ENCODE measurements at places on chromosomes 5 and 9.

DNA sequence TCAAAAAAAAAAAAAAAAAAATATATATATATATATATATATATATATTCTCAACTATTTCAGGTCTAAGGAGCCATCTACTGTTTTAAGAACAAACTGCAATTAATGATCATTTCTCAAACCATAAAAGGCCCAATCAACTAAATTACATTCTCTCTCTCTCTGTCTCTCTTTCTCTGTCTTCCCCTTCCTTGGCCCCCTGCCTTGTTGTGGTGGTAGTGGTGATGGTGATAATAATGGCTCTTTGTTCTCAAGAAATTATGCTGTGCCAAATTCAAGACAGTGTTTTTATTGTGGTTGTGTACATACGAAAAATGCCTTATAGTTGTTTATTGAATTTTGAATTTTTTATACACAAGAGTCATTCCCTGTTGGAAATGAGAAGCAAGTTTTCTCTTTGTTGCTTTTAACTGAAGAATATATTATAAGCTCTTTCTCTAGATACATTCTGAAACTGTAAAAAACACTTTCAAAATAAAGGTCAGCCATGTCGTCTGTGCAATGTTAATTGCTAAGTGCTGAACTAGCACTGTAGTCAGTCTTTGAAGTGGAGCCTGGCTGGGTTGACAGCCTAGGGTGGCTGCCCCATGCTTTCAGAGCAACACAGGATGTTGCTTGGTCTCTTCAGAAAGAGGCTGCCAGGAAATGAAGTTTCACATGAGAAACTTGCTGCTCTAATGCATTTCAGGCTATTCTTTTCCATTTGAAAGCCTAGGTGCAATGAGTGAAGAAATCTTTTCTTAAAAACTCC is 96.0 kb downstream of the HINT1 start:
- DNase-seq, result peak; percentile 9

DNA sequence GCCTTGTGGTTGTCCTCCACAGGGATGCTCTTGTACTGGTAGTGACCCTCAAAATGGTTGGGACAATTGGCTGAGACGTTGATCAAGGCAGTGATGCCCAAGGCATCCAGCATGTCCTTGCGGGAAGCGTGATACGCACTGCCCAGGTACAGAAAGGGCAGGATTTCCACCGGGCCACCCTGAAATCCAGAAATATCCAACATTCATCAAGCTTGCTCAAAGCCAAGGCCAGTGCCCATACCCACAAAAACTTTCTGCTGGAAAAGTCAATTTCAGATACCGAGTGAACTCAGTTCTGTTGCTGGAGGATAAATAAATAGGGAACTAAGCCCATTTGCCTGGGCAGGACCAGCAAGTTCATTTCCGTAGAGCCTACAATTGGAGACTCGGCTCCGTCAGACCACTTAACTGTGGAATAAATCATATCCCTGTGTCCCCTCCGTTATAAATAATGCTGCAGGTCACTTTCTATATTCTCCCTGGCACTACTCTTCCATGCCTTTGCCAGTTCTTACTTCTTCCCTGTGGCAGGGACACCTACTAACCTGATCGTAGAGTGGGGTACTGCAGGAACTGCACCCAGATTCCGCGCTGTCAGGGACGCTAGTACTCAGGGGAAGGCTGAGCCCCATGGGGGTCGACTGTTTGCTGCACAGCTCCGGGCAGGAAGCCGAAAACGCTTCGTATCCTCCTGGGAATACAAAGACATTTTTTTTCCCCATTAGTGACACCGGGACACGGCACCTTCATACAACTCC is 1.2 kb downstream of the DUSP1 start:
- DNase-seq, result no peak

GRCh38 chr5:151624476-151624875 is 33.3 kb upstream of the FAT2 start:
- no peak for DNase-seq

DNA sequence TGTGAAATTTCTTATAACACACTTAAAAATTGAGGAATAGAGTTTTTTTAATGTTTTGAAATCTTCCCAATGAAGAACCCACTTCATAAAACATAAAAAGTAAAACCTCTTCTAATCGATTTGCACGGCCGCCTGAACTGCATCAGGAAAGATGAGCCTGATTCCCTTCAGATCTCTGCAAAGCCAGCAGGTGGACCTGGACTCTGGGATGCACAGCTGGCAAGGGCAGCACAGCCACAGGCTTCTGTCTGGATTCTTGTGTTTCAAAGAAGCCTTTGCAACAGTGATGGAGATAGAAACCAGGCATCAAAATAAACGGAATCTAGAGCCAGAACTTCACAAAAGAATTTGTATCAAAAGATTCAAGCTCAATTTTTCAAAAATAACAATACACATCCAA is 36.0 kb upstream of the SPATA31C2 start:
- DNase-seq, result no peak

DNA sequence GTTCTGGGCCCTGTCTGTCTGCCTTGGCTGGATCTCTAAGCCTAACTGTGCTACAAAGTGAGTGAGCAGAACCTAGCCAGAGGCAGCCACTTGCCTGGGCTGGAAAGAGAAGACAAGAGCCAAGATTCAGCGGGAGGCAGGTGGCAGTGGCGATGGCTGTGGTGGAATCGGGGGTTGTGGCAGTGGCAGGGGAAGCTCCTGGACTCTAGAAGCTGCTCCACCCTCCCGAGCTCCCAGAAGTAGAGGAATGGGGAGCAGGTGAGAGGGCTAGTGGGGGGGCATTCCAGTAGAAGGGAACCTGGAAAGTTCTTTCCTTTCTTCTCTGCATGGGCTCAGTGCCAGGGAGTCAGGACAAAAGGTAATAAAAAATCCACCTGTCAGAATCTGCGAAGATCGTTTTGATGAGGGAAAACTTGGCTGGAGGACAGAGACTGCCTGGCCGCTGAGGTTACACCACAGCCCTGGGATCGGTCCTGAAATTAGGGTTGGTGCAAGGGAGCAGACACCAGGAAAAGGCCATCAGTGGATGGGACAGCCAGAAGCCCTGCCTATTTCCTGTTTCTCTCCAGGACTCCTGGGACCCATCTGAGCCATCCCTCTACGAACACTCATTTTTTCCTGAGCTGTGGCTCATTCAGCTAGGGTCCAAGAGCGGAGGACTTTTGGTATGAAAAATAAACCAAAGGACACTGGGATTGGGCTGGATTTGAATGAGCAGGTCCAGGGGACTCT is 1.6 kb downstream of the CRAT start:
- DNase-seq, result no peak

DNA sequence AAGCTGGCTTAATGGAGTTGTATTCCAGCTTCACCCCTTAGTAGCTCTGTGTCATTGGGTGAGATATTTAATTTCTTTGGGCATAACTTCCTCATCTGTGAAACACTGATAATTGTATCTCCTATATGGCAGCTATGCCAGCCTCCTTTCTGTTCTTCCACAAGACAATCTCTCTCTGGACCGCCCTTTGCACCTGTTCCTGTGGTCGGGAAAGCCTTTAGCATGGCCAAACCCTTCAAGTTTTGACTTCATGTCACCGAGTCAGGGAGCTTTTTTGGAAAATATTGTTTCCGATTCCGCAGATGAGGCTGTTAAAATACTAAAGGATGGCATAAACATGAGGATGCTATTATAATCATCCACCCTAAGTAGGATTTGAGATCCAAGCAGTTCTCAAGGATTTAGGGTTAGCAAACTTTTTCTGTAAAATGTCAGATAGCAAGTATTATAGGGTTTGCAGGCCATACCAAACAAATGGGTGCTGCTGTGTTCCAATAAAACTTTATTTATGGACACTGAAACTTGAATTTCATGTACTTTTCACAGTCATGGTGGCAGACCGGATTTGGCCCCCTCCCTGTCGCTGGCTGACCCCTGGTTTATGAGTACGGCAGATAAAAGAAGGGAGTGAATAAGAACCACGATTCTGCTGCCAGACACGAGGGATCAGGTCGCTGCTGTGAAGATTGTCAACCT is 695 bp upstream of the NDFIP1 start:
- no peak for DNase-seq

DNA sequence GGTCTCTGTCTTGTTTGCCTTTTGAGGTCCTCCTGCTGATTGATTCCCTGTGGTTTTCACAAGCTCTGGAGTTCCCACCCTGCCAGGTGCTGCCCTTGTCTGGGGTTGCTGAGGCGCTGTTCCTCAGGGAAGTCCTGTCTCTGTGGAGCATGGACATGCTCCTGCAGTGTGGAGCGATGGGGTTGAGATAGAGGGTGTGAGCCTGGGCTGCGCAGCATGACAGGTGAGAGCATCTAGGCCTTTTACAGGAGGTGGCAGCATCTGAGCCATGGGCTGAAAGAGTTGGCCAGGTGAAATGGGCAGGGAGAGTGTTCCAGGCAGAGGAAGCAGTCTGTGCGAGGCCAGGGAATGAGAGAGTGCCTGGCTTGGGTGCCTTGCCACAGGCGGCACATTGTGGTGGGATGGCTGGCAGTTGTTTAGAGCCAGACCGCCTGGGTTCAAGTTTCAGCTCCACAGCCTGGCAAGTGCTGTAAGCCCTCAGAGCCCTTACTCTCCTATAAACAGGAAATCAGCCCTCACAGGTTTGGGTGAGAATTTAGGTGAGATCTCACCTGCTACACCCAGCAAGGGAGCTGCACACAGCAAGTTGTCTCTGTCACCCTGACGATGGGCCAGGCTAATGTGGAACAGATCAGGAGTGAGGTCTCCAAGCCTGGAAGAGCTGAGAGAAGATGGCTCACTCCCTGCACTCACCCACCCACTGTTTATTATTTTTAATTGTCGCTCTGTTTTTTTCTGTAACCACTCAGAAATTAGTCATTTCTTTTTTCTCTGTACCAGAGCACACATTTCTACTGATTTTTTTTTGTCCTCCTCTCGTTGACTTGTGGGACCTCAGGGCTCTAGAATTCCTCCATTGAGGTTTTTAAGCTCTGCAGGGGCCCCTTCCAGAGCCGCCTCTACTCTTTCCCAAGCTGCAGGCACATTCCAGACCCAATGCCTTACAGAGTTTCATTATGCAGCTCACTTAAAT is 19.6 kb downstream of the TCOF1 start:
- DNase-seq, result no peak

GRCh38 chr5:126395198-126395597 is 28.0 kb upstream of the GRAMD2B start:
- no peak for DNase-seq

GRCh38 chr5:84298628-84299027 is 86.1 kb downstream of the EDIL3 start:
- DNase-seq, result no peak

DNA sequence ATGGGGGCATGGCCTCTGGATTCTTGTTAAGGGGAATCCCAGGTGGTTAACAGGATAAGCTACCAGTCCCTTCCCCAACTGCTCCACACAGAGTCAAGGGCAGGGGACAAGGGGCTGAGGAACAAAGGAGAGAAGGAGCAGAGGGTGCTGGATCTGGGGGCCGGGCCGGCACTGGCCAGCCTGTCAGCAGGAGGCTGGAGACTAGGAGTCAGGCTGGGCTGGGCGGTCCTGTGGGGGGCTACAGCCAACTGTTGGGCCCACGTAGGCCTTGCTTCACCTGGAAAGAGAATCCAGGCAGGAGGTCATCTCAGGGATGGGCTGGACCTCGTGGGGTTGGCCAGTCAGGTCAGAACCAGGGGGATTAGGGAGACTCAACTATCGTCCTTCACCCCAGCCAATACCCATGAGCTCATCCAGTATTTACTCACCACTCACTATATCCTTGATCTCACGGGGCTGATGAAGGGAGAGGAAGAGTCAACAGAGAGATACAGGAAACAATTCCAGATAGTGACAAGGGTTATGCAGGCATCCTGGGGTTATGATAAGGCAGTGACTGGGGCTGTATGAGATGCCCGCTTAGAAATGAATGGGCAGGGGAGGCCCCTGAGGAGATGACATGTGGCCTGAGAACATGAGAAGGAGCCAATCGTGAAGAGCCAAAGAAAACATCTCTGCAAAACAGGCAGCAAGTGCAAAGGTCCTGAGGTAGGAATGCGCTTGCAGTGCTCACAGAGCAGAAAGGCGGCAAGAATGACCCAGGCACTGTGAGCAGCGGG is 47.9 kb upstream of the SLC25A51 start:
- no peak for DNase-seq

- DNase-seq, result no peak
These were observed 34.8 kb upstream of the PANK3 start for GRCh38 chr5:168613996-168614395.

GRCh38 chr5:102797322-102797884 is 42.3 kb downstream of the PAM start:
- DNase-seq, result no peak

DNA sequence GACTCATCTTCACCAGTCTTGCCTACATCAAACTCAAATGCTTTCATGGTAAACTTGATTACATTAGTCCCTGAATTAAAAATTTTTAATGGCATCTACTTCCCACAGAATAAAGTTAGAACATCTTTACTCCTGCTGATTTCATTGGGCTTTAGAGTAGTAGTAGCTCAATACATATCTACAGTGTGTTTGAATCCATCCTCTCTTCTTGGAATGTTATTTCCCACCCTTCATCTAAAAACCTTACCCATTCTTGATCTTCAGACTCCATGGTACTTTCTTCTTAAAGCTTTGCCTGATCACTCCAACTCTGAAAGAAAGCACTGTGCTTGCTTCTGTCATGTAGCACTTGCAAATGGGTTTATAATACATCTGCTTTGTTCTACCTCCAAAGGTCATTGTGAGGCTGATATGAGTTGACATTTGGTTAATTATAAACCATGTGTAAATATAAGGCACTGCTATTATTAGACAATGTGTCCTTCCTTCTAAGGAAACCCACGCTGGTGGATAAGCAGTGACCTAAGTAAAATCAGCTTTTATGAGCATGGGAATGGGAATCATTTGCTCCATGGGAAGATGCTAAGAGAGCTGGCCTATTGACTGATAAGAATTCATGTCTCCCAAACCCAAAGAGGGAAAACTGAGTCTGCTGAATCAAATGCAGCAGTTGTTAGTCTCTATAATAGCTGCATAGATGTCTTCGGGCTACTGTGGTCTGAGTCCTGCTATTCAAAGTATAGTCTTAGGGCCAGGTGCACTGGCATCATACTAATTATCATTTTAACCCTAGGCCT is 7.5 kb upstream of the PRLR start:
- no peak for DNase-seq

DNA sequence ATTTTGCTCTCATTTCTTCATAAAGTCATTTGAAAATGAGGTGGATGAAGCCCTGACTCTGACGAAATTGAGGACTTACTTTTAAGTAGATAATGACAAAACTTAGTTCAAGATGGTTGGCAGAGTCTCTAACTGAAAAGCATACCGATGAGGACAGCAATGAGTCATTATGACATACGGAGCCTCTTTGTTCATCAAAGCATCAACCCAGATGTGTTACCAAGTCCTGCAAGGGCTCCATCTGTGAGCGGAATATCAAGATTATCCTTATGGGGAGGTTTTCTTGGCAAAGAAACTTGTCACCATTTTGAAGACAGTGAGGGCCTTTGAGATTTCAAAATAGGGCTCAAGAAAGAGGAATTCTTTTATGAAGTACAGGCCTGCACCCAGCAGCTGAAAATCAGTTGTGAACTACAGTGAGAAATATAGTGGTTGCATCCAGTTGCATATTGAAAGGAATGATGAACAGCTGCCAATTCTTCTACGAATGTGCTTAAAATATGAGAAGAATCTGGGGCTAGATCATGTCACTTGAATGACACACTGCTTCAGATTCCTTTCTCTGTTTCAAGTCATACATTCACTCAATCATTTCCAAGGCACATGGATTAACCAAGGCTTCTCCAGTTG is 86.6 kb upstream of the SLC24A2 start:
- no peak for DNase-seq
